Hypothalamus (tissue), 51 donors: ENCODE measurements at places on chromosomes 2 and 18.

GRCh38 chr2:43039376-43040080 lies 186.9 kb downstream of the ZFP36L2 start:
- DNase-seq, result no peak

GRCh38 chr2:64837116-64837731 lies 152.0 kb upstream of the SLC1A4 start:
- no peak for DNase-seq

- no peak for DNase-seq
These were observed 171.4 kb downstream of the FSHR start for GRCh38 chr2:48982887-48983435.

- no peak for DNase-seq
These were observed 482.0 kb upstream of the DCC start for GRCh38 chr18:51857989-51858388.

DNA sequence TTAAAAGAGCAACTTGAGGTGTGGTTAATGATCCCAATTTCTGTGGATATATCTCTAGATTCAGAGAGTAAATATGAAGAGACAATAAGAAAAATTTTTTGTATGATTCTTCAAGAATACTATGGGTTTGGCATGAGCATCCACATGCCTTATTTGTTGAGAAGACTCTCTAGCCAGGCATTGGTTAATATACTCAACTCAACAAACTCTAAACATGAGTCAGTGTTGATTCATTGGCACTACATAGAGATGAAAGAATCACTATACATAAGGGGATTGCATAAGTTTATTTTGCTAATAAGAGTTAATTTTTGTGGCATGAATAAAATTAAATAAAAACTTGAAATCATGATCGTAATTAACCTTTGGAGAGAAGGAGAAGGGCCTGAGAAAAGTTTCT lies 930.2 kb upstream of the LRRTM1 start:
- no peak for DNase-seq
